ENCODE measurements at places on chromosomes 13 and 19.

DNA sequence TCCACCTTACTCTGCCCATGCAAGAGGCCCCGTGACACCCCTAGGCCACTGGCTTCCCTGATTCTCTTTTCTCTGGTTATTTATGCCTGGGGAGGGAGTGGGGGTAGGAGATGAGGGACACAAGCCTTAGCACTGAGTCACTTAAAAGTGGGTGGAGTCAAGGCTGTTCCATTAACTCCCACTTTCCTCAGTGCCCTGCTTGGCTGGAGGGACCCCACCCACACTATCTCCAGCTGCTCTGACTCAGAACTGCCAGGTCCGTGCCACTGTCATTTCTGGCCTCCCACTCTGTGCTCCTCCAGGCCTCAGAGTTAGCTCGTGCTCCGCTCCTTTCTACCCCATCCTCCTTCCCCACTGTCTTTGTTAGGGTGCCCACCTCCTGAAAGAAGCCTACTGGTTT, 113.4 kb upstream of the UQCRFS1 start:
- DNase-seq, result no peak
- H3K27ac ChIP-seq, result no peak overlapping the region
- H3K27me3 ChIP-seq, result peaks cover 6% of the 10 kb centered on the region
- no peaks in the 10 kb centered on the region for H3K36me3 ChIP-seq

GRCh38 chr13:79450110-79450509, 30.8 kb upstream of the NDFIP2 start:
- no peak for DNase-seq
- no peak overlapping the region for H3K4me3 ChIP-seq
- peaks cover 2% of the 10 kb centered on the region for H3K36me3 ChIP-seq
- H3K27ac ChIP-seq, result peak overlapping the region; percentile 69
- H3K27me3 ChIP-seq, result no peaks in the 10 kb centered on the region
- peaks cover 87% of the 10 kb centered on the region for H3K4me1 ChIP-seq

DNA sequence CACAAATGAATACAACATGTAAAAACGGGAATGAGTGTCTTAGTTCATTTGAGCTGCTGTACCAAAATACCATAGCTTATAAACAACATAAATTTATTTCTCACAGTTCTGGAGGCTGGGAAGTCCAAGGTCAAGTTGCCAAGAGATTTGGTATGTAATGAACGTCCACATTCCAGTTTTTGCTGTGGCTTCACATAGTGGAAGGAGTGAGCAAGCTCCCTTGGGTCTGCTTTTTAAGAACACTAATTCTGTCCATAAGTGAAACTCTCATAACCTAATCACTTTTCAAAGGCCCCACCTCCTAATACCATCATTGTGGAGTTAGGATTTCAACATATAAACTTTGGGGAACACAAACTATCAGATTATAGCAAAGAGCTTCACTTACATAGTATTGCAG, 1189.6 kb downstream of the PCDH9 start:
- DNase-seq, result no peak
- H3K36me3 ChIP-seq, result no peaks in the 10 kb centered on the region
- no peak overlapping the region for H3K4me3 ChIP-seq
- no peaks in the 10 kb centered on the region for H3K27me3 ChIP-seq
- no peak overlapping the region for H3K27ac ChIP-seq

- H3K4me3 ChIP-seq, result no peak overlapping the region
- no peaks in the 10 kb centered on the region for H3K27me3 ChIP-seq
- H3K27ac ChIP-seq, result no peak overlapping the region
- peaks cover 16% of the 10 kb centered on the region for H3K36me3 ChIP-seq
Measured at GRCh38 chr19:16417660-16418596, 53.8 kb downstream of the EPS15L1 start.

DNA sequence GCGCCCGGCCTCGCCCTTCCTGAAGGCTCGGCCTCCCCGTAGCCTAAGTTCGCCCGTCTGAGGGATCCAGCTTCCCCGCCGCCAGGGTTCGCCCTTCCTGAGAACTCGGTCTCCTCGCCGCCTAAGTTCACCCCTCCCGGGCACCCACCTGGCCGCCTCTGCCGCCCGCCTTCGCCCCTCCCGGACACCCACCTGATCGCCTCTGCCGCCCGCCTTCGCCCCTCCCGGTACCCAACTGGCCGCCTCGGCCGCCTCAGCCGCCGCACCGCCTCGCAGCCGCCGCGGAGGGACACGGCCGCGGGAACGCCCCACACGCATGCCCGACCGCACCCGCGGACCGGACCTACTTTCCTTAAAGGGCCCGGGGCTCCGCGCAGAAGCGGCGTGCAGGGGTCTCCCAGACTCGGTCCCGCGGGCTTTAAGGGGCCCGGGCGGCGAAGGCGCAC, at the start of gene MOB3A:
Gene MOB3A, minus strand, starts transcription at position 293 of the 446 bp plus-strand sequence. CDS start 17,766 bp downstream, outside the sequence.
- H3K27ac ChIP-seq, result peak within 1 kb of the TSS; percentile 92
- peak; percentile 88 for DNase-seq
- H3K36me3 ChIP-seq, result peaks cover 22% of the 10 kb centered on the region
- H3K4me1 ChIP-seq, result peaks cover 52% of the 10 kb centered on the region
- no peaks in the 10 kb centered on the region for H3K27me3 ChIP-seq

GRCh38 chr19:1076951-1077350, 10.0 kb downstream of the ARHGAP45 start:
- peaks cover 37% of the 10 kb centered on the region for H3K36me3 ChIP-seq
- no peaks in the 10 kb centered on the region for H3K27me3 ChIP-seq
- peaks cover 74% of the 10 kb centered on the region for H3K4me1 ChIP-seq

GRCh38 chr19:54506079-54506478, 3.4 kb downstream of the LAIR2 start:
- DNase-seq, result no peak
- H3K4me1 ChIP-seq, result peaks cover 16% of the 10 kb centered on the region
- H3K27ac ChIP-seq, result no peak overlapping the region
- H3K4me3 ChIP-seq, result no peak overlapping the region

DNA sequence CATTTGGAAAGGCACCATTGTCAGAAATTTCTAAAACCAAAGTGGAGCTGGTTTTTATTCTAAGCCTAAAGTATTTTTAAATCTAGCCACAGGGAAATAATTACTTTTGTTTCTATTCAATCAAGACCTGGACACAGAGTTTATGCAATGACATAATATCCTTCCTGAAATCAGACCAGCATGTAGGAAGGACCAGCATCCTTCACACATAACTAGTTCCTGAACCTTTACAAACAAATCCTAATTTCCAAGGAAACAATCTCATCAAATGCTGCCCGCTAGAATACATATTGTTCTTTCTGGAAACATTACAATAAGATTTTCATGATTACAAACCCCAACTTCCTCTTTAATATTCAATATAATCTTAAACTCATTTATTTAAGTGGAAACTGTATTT, 1.5 kb downstream of the STARD13 start:
- no peak overlapping the region for H3K27ac ChIP-seq
- no peak for DNase-seq
- H3K4me3 ChIP-seq, result no peak overlapping the region
- H3K36me3 ChIP-seq, result no peaks in the 10 kb centered on the region
- H3K4me1 ChIP-seq, result peaks cover 16% of the 10 kb centered on the region
- peaks cover 47% of the 10 kb centered on the region for H3K27me3 ChIP-seq

GRCh38 chr13:110985541-110985940, 70.7 kb upstream of the ANKRD10 start:
- peaks cover 44% of the 10 kb centered on the region for H3K27me3 ChIP-seq
- DNase-seq, result no peak
- H3K27ac ChIP-seq, result no peak overlapping the region
- no peaks in the 10 kb centered on the region for H3K36me3 ChIP-seq

GRCh38 chr13:25377244-25377962, 5.6 kb downstream of the ATP8A2 start:
- peaks cover 2% of the 10 kb centered on the region for H3K4me1 ChIP-seq
- H3K4me3 ChIP-seq, result no peak overlapping the region
- DNase-seq, result no peak
- H3K36me3 ChIP-seq, result no peaks in the 10 kb centered on the region
- peaks cover 39% of the 10 kb centered on the region for H3K27me3 ChIP-seq

- H3K27me3 ChIP-seq, result peaks cover 8% of the 10 kb centered on the region
- no peak for DNase-seq
- peaks cover 14% of the 10 kb centered on the region for H3K36me3 ChIP-seq
- peaks cover 40% of the 10 kb centered on the region for H3K4me1 ChIP-seq
Measured at GRCh38 chr19:45643927-45644771, 5.0 kb upstream of the EML2 start.

DNA sequence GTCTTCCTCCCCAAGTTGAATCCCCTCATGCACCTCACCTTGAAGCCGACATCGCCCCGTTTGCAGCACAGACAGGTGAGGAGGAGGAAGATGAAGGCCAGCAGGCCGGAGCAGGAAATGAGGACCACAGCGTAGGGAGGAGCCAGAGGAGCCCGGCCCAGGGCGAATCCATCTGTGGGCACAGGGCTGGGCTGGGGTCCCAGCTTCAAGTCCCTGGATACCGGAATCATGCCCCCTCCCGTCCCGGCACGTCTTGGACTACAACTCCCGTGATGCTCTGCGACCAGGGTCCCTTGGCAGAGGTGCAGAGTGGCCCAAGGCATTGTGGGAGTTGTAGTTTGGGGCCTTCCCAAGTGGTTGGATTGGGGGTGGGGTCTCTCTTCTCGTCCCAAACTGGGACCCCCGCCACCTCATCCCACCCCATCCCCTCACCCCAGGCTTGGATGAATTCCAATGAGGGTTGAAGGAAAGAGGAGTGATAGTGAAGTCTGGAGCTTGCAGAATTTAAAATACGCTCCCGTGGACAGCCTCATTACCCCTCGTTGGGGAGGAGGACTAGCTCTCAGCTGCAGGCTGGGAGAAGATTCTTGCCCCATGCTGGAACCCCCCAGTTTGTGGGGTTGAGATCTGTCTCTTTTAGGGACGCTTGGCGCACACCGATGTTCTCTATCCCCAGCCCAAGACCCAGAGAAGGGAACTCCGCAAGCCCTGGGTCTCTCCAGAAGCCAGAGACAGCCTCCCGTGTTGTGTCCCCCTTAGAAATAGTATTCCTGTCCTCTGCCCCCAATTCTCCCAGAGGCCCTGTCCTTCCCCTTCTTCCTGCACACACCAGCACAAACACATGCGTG, 990 bp downstream of the LMTK3 start:
- H3K4me1 ChIP-seq, result peaks cover 14% of the 10 kb centered on the region
- DNase-seq, result peak; percentile 75
- peak overlapping the region; percentile 14 for H3K27ac ChIP-seq
- peak overlapping the region; percentile 79 for H3K4me3 ChIP-seq
- no peaks in the 10 kb centered on the region for H3K27me3 ChIP-seq

DNA sequence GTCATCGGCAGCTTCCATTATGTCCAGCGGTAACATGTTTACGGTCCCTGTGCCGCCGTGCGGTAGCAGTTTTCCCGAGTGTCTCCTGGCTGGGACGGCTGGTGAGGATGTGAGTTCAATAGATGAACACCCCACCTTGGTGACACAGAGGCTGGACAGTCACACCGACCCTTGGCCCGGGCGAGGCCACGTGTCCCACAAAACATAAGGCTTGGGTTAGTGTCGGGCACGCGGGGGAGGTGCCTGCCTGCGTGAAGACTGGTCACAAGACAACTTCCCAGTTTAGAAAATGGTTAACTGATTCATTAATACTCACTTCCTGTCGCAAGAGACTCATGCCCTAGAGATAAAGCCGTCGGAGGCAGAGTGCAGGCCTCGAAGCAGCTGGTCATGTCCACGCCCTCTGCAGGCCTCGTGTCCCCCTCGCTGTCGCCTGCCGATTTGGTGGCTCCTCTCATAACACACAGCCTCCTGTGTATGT, 17.2 kb downstream of the RASA3 start:
- no peak overlapping the region for H3K4me3 ChIP-seq
- H3K36me3 ChIP-seq, result peaks cover 7% of the 10 kb centered on the region
- DNase-seq, result peak; percentile 46
- no peaks in the 10 kb centered on the region for H3K27me3 ChIP-seq

DNA sequence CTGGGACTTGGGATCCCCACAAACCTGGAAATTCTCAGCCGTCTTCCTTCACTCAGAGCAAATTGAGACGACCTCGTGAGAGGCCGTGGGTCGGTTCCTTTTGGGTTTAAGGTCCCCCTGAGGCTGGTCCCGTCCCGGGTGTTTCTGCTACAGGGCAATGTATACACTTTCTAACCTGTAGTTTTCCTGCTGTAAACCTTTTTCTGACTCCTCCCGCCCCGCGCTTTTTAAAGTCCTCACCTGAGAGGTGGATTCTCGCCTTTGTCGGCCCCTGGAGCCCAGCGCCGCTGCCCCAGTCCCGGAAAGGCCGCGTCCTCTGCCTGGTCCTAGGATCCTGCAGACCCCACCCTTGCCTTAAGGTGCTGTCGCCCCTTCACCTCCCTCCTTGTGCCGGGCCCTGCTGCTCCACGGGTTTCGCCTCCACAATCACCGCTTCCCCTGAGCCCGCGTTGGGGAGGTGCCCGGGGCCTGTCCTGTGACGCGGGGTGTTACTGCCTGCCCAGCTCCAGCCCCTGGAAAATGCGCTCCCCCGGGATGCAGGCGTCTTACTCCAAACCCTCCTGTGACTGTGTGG, 391 bp downstream of the ZNF761 start:
- no peaks in the 10 kb centered on the region for H3K27me3 ChIP-seq
- H3K27ac ChIP-seq, result peak overlapping the region; percentile 92
- peaks cover 16% of the 10 kb centered on the region for H3K4me1 ChIP-seq
- peak overlapping the region; percentile 93 for H3K4me3 ChIP-seq
- peaks cover 44% of the 10 kb centered on the region for H3K36me3 ChIP-seq
- DNase-seq, result peak; percentile 23

DNA sequence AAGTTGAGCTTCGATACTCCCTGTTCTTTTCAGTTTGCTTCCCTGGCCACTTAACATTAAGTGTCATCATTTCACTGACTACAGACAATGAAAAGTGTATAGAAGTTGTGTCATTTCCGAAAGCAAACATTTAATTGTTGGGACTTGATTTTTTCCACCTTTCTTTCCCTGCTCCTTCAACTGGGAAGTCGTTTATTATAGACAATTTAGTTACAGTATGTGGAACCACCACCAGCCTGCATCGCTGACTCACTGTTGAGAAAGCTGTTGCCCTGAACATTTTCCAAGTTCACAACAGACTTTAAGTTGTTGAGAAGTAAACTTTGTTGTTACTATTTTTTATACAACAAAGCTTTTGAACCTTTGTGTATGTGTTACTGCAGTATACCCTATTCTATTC, 788.4 kb upstream of the PRR20A start:
- no peak overlapping the region for H3K27ac ChIP-seq
- no peak for DNase-seq
- no peaks in the 10 kb centered on the region for H3K27me3 ChIP-seq
- H3K36me3 ChIP-seq, result no peaks in the 10 kb centered on the region

- DNase-seq, result no peak
- H3K36me3 ChIP-seq, result peaks cover 45% of the 10 kb centered on the region
- peaks cover 29% of the 10 kb centered on the region for H3K4me1 ChIP-seq
- H3K27me3 ChIP-seq, result peaks cover 14% of the 10 kb centered on the region
- H3K27ac ChIP-seq, result no peak overlapping the region
- peak overlapping the region; percentile 89 for H3K4me3 ChIP-seq
Measured at GRCh38 chr19:57321751-57322150, 1.5 kb downstream of the ZNF543 start.

- no peak overlapping the region for H3K4me3 ChIP-seq
- no peaks in the 10 kb centered on the region for H3K4me1 ChIP-seq
- H3K36me3 ChIP-seq, result no peaks in the 10 kb centered on the region
- no peak for DNase-seq
Measured at GRCh38 chr13:37665420-37665819, 66.9 kb upstream of the POSTN start.

- H3K36me3 ChIP-seq, result no peaks in the 10 kb centered on the region
- H3K27me3 ChIP-seq, result peaks cover 48% of the 10 kb centered on the region
- no peak for DNase-seq
- H3K4me3 ChIP-seq, result no peak overlapping the region
Measured at GRCh38 chr19:19214159-19214490, 2.4 kb downstream of the NCAN start.

Measured in activated naive CD8-positive, alpha-beta T cell treated with anti-CD3 and anti-CD28 coated beads, Interleukin-2, amount 50 U/mL, for 24 hours (primary cell).